ENCODE measurements at places on chromosomes 6 and 20.

DNA sequence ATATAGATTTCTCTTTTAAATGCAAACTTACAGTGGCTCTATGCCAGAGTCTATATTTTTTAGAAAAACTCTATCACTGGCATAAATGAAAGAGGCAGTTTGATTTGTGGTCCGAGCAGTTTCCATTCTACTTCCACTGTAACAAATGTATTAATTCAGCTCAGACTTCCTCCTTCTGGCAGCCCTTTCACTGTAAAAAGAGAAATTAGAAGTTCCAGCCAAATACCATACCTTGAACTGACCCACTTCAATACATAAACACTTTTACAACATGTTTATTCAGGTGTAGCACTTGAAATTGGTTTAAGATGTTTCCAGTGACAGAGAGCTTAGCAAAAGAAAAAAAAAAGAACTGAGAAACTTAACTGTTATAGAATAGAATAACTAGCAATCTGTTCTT lies 99.3 kb downstream of the BMP5 start:
- DNase-seq, result no peak

DNA sequence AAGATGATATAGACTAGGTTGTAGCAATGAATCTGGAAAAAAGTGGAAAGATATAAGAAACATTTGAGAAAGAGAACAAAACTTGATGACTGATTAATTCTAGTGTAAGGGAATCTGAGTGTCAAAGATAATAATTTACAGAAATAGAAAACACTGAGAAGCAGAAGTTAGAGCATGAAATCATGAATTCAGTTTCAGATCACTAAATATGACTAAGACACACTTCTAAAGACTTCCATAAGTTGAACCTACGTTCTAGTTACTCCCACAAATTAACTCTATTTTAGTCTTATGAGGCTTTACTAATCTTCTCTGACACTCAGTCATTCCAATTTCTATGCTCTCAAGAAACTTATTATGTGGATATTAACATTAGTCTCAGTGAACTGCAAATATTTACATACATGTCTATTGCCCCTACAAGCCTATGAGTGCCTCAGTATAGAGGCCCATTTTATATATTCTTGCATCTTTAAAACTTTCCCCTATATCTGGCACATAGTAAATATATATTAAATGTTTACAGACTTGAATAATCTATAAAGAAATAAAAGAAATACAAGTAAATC lies 30.4 kb downstream of the IBTK start:
- no peak for DNase-seq

GRCh38 chr6:155495011-155495768 lies 39.6 kb upstream of the NOX3 start:
- no peak for DNase-seq

DNA sequence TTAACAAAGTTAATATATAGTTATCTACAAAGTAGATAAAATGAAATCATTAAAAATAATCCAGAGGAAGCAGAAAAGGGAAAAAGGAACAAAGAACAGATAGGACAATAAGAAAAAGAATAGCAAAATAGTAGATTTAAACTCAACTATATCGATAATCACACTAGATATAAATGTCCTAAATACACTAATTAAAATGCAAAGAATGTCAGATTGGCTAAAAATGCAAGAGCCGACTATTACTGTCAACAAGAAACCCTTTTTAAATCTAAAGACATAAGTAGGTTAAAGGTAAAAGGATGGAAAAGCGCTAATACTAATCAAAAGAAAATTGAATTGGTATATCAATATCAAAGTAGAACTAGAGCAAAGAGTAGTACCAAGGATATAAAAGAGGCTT lies 164.8 kb upstream of the AKAP12 start:
- DNase-seq, result no peak

GRCh38 chr6:38027685-38028373 lies 208.3 kb downstream of the ZFAND3 start:
- no peak for DNase-seq

- DNase-seq, result no peak
Observed at GRCh38 chr20:13525225-13525940, 113.3 kb downstream of the TASP1 start.

GRCh38 chr20:10313701-10314100 lies 95.1 kb downstream of the SNAP25 start:
- no peak for DNase-seq

Measured in CD4-positive, alpha-beta T cell treated with Interleukin-12 subunit alpha and Interleukin-12 subunit beta, for 1 hour (primary cell).